ENCODE measurements at places on chromosomes 2 and 18. TPM values are rescaled to one million over a fixed set of nuclear protein-coding genes. Genes with fewer than 3 reads are reported as not detected.

- no peaks in the 10 kb centered on the region for H3K4me1 ChIP-seq
- H3K36me3 ChIP-seq = no peaks in the 10 kb centered on the region
- no peak for DNase-seq
- H3K4me3 ChIP-seq = no peak overlapping the region
- no peak overlapping the region for H3K27ac ChIP-seq
These were observed 201.0 kb downstream of the SMAD7 start for GRCh38 chr18:48749768-48750167.

DNA sequence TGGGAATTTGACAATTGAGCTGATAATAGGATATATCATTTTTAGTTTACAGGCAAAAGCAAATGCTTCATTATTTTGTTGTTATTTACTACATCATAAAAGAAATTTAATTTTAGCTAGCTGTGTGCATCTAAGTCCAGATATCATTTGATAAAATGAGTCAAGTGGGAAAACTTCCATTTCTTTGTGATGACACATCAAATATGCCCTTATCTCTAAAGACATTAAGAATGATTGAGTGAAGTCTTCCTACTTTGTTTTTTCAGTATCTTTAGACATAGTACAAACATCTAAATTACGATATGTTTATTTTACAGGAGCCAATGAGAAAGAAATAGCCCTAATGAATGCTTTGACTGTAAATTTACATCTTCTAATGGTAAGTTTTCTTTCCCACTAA lies 77.0 kb downstream of the KYNU start:
- H3K4me3 ChIP-seq = no peak overlapping the region
- H3K27me3 ChIP-seq = no peaks in the 10 kb centered on the region
- no peaks in the 10 kb centered on the region for H3K36me3 ChIP-seq

DNA sequence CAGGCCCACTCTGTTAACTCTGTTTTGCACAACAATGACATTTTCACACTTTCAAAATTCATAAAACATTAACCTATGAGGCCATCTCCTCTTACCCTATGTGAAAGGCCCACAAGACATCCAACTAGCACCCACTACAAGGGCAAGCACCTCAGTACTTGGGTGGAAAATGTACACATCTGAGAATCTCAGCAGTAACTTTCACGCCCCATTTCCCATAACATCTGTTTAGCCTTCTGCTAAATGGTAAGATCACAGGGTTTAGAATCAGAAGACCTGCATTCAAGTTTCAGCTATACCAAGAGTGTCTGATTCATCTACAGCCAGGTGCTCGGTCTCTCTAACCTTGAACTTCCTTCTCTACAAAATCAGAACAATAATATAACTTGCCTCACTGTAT lies 89.2 kb downstream of the SP100 start:
- H3K36me3 ChIP-seq = no peaks in the 10 kb centered on the region
- H3K27me3 ChIP-seq = no peaks in the 10 kb centered on the region
- H3K27ac ChIP-seq = no peak overlapping the region
- no peak overlapping the region for H3K4me3 ChIP-seq

DNA sequence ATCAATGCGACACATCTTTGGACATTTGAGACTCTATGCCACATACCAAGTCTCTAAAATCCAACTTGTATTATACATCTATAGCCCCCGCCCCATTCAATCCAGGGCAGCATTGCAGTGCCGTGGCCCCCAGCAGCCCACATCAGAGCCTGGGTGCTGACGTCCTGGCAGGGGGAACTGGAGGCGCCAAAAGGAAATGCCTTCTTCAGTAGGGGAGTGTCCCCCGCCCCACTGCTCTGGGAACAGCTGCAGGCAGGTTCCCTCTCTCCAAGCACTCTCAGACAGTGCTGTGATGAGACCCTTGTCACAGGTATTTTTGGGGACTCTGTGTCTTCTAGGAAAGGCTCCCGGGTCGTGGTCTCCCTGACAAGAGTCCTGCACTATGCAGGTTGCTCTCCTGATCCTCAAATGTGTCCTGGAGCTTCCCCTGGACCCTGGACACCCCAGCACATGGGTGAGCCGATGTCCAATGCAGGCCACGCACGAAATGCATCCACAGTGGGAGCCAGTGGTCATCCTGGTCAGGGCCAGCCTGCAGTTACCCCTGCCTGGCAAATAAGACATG lies 188.7 kb downstream of the RTP5 start:
- H3K27me3 ChIP-seq = no peaks in the 10 kb centered on the region
- no peaks in the 10 kb centered on the region for H3K4me1 ChIP-seq
- H3K36me3 ChIP-seq = no peaks in the 10 kb centered on the region
- no peak overlapping the region for H3K27ac ChIP-seq
- H3K4me3 ChIP-seq = no peak overlapping the region
- no peak for DNase-seq

CNGA3 gene
- total RNA-seq = 0.59 TPM

NEU4 gene
- total RNA-seq = not detected

Measured in pancreas (tissue), 10 donors.